Chondrocyte (in vitro differentiated cells): ENCODE measurements at places on chromosomes 11 and 22.
A peak's percentile ranks its signal among the peaks of the same experiment; 100 is the strongest.

DNA sequence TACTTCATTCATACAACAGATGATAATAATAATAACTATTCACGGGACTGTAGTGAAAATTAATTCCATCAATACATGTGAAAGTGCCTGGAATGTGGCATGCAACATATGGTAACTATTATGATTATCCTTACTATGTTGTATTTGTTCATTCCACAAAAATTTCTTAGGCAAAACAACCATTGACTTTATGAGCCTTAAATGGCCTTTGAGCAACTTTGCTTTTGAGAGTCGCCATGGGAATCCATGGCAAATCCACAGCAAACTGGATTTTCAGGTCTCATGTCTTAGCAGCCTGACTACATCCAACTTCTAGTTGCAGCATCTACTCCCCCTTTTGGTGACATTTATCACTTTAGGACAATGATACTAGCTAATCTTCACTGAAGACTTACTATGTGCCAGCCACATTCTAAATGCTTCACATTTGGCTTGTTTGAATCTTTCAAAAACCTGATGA lies 56.8 kb downstream of the SLC1A2 start:
- no peak for DNase-seq

DNA sequence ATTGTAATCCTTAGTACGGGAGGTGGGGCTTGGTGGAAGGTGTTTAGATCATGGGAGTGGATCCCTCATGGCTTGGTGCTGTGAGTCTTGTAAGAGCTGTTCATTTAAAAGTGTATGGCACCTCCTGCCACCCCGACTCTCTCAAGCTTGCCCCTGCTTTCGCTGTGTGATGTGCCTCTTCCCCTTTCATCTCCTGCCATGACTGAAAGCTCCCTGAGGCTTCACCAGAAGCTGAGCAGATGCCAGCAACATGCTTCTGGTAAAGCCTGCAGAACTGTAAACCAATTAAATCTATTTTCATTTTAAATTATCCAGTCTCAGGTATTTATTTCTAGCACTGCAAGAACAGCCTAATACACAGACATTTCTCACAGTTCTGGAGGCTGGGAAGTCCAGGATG lies 40.8 kb downstream of the GAB2 start:
- DNase-seq = no peak

DNA sequence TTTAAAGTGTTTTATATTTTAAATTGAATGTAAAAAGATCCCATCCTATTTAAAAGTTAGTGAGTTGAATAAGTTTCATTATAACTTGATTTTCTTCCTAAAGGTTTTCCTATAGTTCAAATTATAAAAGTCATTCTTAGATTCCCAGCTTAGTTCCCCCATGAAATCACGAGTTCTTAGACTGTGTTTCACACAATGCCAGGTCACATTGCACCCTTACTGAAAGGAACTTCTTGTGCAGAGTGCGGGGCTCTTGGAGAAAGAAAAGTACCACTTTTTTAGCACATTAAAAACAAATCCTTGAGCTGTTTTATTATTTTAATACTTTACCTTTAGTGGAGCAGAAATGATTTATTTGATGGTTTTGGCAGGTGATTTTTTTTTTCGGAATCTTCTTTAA lies 15.6 kb downstream of the GRAP2 start:
- DNase-seq = no peak

DNA sequence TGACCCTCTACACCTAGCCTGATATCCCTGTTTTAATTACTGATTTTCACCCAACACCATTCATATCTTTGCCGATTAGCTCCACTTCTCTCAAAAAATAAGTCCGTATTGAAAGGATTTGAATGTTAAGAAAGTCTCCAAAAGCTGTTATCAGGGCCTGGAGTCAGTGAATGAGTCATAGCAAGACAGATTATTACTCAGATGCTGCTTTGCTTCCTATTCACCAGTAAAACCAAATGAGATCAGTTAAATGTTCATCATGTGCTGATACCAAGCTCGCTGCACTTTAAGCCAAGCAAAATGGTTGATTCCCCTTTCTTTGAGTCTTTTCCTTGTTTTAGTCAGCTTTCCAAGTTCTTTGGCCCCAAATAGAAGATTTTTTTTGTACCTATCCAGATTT lies 228.4 kb downstream of the FAT3 start:
- no peak for DNase-seq

- DNase-seq = no peak
Observed at GRCh38 chr11:112518371-112518770, 257.7 kb upstream of the PLET1 start.

GRCh38 chr11:43947815-43948214 lies 5.4 kb downstream of the C11orf96 start:
- DNase-seq = no peak

DNA sequence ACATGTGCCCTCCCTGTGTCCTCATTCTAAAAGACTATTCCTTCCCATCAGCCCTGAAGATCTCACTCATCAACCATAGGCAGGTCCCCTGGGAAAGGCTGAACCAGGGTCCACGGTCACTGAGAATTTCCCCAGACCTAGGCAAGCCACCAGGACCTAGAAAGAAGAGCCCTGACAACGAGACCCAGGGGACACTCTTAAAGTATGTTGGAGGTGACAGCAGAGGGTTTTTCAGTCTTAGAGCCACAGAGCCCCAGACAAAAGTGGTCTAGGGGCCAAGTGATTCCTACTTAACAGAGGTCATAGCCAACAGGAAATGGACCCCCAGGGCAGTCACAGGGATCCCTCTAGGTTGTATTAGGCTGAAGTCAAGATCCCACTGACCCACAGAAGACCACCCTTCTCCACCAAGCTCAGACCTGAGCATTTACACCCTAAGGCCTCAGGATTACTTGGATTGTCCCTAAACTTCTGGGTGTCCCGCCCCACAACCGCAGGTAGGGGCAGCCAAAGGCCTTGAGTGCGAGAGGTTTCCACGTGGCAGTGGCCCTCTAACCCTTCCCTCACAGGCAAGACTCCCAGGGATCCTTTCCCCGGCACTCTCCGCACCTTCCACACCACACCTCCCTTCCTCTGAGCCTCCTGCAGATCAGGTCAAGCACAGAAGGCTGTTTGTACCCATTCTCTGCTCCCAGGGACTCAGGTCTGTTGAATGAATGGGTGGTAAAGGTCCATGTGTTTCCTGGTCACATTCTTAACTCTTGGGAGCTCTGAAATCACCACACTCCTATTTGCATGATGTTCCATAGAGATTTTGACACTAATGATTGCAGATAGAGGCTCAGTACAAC lies 12.3 kb downstream of the POU2AF1 start:
- DNase-seq = no peak

GRCh38 chr11:27861706-27862430 lies 161.6 kb upstream of the BDNF start:
- DNase-seq = no peak

DNA sequence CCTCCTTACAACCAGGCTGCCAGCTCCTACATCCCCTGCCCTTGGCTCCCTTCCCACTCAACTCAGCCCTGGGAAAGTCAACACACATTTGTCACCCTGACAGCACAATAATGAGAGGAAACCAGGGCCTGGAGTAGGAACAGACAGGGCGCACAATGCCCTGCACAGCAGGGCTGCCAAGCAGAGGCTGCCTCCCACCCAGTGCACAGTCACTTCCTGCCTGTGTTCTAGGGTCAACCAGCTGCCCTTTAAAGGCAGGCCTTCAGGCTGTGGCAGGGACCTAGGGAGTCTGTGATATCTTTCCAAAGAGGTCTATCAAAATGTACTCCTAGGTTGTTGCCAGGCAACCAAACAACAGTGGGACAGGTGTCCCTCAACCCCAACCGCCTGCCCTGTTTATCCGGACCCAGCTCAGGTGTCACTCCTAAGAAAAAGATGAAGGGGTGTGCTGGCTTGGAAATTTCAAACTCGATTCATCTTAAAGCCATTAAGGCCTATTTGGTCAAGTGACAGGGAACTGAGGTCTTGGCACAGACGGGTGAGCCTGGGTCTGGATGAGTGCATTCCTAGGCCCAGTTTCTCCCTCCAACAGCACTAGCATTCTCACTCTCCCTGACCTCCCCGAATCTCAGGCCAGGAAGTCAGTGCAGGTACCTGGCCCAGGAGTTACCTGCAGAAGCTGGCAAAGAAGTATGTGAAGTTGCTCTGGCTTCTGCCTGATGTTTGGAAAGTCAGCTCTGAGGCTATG lies 110.3 kb upstream of the PITPNB start:
- DNase-seq = no peak

GRCh38 chr11:94455861-94456260 lies 37.8 kb downstream of the MRE11 start:
- no peak for DNase-seq

DNA sequence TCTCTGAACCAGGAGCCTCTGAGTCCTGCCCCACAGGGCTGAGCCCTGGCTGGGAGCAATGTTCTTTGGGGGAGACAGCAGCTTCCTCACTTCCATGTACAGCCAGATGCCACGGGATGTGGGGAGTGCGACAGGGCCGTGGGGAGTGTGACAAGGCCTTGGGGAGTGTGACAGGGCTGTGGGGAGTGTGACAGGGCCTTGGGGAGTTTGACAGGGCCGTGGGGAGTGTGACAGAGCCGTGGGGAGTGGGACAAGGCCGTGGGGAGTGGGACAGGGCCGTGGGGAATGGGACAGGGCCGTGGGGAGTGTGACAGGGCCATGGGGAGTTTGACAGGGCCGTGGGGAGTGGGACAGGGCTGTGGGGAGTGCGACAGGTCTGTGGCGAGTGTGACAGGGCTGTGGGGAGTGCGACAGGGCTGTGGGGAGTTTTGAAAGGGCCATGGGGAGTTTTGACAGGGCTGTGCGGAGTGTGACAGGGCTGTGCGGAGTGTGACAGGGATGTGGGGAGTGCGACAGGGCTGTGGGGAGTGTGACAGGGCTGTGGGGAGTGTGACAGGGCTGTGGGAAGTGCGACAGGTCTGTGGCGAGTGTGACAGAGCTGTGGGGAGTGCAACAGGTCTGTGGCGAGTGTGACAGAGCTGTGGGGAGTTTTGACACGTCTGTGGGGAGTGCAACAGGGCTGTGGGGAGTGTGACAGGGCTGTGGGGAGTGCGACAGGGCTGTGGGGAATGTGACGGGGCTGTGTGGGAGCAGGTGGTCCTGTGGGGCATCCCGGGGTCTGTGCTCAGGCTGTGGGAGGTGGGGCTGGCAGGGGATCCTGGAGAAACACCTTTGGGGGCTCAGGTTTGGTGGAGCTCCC lies 6.6 kb upstream of the KRTAP5-6 start:
- DNase-seq = no peak

GRCh38 chr11:126525702-126526101 lies 170.2 kb downstream of the ST3GAL4 start:
- DNase-seq = no peak

GRCh38 chr22:35754761-35755160 lies 37.1 kb downstream of the APOL5 start:
- DNase-seq = no peak

DNA sequence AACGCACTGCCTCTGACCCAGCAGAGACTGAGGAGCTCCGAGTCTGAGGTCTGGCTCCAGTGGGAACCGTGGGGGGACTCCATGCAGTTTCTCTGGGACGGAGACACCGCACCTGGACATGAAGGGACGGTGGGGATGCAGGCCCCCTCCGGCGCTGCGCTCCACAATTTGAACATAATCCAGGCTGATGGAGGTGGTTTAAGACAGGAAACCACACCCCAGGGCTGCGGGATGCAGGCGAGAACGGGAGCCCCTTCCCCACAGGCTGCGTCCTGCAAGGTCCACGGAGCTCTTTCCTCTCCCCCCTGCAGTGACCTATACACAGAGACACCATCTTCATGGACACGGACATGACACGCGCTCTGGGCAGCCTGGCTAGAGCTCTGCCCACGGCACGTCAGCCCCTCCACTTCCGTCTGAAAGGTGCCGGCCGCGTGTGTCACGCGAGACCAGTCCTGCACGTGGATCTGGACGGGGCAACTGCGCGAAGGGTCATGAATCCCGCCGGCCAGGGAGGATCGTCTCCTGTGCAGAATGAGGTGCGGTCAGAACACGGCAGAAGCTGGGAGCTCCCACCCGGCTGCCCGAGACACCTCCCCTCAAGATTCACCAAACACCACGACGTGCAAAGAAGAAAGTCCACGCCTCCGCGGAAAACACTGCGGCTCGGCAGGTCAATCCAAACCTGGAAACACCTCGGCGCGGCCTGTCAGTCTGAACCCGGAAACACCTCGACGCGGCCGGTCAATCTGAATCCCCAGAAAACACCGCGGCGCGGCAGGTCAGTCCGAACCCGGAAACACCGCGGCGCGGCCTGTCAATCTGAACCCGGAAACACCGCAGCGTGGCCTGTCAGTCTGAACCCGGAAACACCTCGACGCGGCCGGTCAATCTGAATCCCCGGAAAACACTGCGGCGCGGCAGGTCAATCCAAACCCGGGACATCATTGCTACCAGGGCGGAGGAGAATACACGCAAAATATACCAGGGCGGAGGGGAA lies 212.4 kb downstream of the BRD1 start:
- DNase-seq = peak; percentile 87

DNA sequence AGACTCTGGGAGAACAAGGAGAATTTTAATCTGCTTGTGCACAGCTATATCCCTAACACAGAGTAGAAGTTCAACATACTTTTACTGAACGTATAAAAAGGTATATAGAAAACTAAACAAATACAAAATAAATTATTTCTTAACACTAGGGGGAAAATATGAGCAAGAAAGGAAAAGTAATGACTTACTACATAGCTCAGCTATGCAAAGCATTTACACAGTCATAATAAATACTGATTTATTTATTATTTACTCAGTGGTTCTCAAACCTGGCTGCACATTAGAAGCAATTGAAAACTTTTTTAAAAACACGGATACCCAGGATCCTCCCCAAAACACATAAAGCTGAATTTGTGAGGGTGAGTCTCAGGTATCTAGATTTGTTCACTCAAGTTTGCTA lies 182.5 kb downstream of the TTC28 start:
- no peak for DNase-seq

DNA sequence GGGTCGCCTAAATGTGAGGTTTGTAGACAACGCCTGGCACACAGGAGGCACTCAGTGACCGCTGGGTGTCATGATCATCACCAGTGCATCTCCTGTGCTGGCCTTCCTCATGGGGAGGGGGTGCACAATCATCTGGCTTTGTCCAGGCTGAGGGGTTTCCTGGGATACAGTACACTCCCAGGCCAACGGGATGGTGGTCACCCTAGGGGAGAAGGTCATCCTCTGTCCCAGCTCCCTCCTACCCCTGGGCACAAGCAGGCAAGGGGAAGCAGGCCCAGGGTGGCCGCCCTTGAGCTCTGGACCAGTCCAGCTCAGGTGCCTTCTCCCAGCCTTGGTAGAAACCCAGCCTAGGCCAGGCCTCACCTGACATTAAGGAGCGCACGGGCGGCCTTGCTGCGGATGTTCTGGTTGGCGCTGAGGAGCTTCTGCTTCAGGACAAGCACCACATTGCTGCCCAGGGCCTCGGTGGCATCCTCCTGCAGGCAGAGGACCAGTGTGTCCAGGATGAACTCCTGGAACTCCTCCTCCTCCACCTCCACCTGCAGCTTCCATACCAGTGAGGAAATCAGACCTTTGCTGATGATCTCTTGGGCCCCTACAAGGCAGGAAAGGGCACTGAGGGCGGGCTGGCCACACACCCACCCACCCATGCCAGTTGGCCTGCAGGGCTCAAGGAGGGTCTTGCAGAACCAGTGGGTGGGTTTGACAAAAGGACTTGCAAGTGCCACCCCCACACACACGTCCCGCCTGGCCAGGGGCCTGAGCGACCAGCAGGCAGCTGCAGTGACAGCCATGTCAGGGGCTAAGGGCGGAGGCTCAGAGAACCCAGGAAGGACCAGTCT lies 6.6 kb upstream of the GNAZ start:
- DNase-seq = peak; percentile 85
